ENCODE measurements at places on chromosomes 6 and 20. TPM values are rescaled to one million over a fixed set of nuclear protein-coding genes. Genes with fewer than 3 reads are reported as not detected.

DNA sequence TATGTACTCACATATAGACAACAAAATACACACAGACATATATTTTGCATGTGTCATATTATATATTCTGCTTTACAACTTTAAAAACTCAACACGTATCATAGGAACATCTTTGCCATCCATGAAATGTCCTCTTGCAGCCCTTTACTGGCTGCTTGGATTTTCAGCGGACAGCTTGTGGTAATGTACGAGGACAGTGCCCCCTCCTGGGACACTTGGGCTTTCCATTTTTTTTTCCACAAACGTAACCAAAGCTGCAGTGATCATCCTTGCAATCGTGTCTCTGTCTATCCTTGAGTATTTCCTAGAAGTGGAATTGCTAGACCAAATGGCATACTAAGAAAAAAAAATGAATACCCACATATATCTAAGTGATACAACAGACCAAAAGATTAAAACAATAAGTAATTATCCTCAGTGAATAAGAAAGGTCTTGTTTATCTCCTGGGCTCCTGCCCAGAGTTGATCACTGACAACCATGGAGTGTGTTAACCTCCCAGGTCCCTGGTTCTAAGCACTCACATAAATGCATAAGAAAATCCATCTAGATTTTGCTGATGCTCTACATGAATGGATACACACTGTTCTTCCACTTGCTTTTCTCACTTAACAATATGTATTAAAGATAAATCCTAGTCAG, 18.1 kb downstream of the BPI start:
- no peak for DNase-seq

GRCh38 chr20:25984933-25985332, 288.3 kb upstream of the ZNF337 start:
- DNase-seq: no peak

DNA sequence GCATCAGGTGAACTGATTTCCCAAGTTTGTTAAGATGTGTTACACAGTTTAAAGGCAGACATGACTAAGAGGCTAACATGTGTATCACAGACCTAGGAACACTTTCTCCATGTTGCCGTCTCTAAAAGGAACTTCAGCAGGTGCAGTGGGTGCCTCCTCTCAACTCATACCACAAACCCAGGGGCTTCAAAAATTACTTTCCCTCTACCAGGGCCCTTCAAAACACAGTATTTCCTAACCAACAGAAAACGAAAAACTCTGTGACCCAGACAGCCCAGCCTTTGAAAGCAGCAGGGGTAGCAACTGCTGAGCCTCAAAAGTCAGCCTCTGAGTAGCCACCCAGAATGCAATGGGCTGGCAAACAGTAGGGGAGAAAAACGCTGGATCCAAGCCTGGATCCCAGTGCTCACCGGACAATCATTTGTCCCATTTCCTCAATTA, 28.5 kb downstream of the B4GALT5 start:
- DNase-seq: no peak

GRCh38 chr6:32252331-32253009, 28.6 kb upstream of the NOTCH4 start:
- no peak for DNase-seq

- no peak for DNase-seq
These were observed 797 bp upstream of the ZNF133 start for GRCh38 chr20:18287546-18287914.

DNA sequence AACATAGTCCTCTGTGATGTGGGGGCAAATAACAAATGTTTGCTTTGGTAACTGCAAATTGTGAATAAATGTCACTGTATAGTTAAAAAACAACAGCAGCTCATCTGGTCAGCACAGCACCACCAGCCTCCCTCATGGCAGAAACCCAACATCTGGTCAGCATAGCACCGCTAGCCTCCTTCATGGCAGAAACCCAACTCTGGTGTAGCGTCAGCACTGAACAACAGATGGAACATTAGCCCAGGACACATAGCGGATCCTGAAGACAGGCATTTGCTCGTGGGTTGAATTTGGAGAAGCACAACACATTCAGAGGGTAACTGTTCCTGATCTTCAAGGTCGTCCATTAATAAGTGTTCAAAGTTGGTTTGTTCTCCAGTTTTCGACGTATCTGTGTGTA, 265.9 kb downstream of the DLL1 start:
- DNase-seq: no peak

- no peak for DNase-seq
These were observed 31.0 kb downstream of the DAAM2 start for GRCh38 chr6:39822846-39823815.

DNA sequence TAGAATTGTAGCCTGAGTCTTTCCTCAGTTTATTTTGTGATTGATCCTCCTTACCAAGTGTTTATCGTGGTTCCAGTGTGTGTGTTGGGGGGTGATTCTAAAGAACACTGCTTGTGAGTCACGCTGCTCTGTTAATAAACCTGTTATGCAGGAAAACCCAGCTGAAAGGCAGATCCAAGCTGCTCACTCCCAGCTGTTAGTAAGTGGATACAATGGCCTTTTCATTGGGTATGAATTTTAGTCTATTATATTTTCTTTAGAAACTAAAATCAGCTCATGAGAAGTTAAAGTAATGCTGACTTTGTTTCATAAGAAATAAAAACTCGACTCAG, 12.2 kb upstream of the DSTN start:
- DNase-seq: no peak

- no peak for DNase-seq
These were observed 48.6 kb downstream of the KDM1B start for GRCh38 chr6:18203786-18204185.

- no peak for DNase-seq
These were observed 30.2 kb downstream of the TRAM2 start for GRCh38 chr6:52546678-52547077.

GRCh38 chr20:63423751-63424150, 48.7 kb downstream of the KCNQ2 start:
- no peak for DNase-seq

DNA sequence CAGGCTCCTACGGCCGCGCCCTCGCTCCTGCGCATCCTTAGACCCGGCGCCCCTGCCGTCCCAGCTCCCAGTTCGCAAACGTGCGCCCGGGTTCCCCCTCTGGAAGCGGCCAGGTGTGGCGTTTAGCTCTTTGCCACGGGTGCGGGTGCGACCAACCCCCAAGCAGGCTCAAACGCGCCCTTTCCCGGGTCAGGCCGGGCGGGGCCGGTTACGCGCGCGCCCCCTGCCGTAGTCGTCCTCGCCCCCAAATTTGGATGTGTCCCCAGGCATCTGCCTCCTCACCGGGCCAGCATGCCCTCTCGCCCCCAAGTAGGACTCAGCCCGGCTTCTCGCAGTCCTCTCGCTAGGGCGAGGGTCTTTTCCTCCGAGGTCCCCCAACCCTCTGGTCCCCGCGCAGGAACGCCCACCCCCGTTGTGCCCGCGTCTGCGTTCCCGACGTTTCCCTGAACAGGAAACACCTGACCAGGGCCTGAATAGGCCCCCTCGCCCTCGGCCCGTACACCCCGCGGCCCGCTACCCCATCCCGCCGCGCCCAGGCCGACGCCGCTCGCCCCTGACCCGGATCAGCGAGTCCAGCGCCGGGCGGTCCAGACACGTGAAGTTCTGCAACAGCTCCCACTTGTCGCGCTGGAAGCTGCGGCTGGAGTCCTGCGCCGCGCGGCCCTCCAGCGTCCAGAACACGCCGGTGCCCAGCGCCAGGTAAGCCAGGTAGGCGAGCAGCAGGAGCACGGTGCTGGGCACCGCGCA, 520 bp downstream of the KCNK17 start:
- no peak for DNase-seq

DNA sequence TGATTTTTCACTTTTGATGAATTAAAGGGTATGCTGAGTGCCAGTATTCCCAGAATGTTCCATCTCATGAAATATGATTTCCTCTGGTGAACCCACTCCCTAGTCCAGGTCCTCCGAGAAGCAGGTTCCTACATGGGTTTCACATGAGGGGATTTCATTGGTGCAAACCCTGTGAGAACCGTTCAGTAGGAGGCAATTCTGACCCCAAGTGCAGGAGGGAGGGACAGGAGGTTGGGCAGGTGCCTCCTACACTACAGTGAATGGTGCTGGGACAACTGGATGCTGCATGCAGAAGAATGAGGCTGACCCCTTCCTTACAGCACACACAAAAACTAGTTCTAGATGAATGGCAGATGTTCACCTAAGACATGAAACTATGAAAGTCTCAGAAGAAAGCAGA, 5.1 kb upstream of the ULBP2 start:
- no peak for DNase-seq

DNA sequence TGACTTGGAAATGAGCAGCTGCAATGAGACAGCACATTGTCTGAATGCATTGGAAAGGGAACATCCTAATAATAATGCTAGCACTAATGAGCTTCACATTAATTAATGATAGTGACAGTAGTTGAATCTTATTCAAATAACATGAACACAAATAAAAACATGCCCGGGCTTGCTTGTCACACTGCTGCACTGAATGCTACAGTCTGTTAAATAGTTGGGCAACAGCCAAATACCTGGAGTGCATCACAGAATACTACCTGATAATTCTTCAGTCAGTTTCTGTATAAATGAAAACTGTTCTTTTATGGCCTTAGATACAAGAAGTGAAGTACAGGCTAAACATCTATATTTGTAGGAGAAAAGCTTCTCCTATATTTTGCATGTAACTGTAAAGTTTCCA, 458.7 kb downstream of the RNF144B start:
- DNase-seq: no peak

DNA sequence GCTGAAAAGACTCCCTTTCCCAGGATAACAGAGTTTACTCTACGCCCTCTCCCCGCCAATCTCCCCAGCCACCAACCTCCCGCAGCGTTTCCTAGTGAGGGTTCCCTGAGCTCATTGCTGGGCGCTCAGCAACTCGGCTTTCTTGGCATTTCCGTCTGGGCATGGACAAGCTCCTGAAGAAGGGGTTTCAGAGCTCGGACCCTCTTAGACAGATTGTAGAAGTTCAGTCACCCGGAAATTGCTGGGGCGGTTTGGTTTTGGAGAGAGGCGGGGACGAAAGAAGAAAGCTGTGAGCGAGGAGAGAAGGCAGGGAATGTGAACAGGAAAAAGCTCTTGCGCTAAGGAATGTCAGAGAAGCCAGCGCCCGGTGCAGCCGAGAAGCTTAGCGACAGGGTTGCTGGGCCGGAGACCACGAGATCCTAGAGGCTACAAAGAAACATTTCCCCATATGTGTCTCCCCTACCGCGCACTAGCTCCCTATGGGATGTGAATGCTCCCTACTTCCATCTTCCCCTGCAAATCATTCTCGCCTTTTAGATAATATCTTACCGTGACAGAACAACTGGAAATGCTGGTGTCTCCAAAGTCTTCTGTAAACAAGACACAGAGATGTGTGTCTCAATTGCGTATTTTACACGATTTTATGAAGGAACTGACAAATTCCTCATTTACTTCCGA, 15.8 kb downstream of the POM121L2 start:
- DNase-seq: no peak

- no peak for DNase-seq
These were observed 30.6 kb downstream of the KHDC1L start for GRCh38 chr6:73194744-73195143.

DNA sequence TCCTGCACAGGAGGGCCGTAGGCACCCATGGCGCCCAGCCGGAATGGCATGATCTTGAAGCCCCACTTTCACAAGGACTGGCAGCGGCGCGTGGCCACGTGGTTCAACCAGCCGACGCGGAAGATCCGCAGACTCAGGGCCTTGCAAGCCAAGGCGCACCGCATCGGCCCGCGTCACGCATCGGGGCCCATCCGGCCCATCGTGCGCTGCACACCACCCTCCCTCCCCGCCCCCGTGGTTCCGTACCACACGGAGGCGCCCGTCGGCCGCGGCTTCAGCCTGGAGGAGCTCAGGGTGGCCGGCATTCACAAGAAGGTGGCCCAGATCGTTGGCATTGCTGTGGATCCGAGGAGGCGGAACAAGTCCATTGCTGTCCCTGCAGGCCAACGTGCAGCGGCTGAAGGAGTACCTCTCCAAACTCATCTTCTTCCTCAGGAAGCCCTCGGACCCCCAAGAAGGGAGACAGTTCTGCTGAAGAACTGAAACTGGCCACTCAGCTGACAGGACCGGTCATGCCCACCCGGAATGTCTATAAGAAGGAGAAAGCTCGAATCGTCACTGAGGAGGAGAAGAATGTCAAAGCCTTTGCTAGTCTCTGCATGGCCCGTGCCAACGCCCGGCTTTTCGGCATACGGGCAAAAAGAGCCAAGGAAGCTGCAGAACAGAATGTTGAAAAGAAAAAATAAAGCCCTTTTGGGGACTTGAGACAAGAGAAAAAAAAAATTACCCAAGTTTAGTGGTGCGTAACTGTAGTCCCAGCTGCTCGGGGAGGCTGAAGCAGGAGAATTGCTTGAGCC, 9.9 kb upstream of the NCOA5 start:
- no peak for DNase-seq

GRCh38 chr6:21438986-21439352, 154.6 kb upstream of the SOX4 start:
- DNase-seq: no peak

DNA sequence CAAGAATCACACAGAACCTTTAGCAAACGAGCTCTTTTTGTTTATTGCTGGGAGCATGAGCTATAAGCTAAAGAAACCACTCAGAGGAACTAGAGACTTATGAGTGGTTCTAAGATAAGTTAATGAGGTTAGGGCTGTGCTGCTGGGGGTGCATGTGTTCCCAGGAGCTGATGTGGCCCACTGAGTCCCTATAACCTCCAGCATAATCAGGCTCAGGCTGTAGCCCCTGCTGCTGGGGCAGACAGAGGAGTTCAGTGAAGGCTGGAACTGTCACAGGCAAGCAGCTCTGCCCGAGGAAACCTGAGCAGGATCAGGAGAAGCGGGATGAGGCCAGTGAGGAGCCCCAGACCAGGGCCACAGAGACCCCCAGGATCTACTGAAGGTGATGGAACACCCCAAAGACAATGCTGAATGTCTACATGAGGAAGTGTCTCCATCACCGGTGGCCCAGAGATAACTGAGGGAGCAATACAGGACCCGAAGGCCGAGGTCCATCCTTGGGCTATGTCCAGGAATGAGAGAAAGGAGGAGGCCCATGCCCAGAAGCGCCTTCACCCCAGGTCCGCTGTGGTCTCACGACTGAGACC, 17.3 kb downstream of the TUBB2B start:
- no peak for DNase-seq

- DNase-seq: no peak
These were observed 370.6 kb upstream of the FLRT3 start for GRCh38 chr20:14707865-14708596.

Gene GUCA1A
- total RNA-seq: 0.96 TPM

Gene TUBB
- 808 TPM for total RNA-seq

Gene CYP24A1
- 0.04 TPM for total RNA-seq

Gene FAM209B
- 0.48 TPM for total RNA-seq

Gene LINC00237
- total RNA-seq: not detected

Gene FHL5
- total RNA-seq: not detected

Gene CST4
- not detected for total RNA-seq

Gene SERAC1
- total RNA-seq: 9.2 TPM

Gene PKHD1
- total RNA-seq: 1.8 TPM

Gene SAMHD1
- total RNA-seq: 21.2 TPM

Gene SLC32A1
- total RNA-seq: not detected

Gene SYNDIG1
- total RNA-seq: 0.67 TPM
